Central memory CD4-positive, alpha-beta T cell (primary cell): ENCODE measurements at places on chromosomes 6 and 20.

GRCh38 chr6:110049696-110050439, 71.8 kb downstream of the GPR6 start:
- DNase-seq = no peak

DNA sequence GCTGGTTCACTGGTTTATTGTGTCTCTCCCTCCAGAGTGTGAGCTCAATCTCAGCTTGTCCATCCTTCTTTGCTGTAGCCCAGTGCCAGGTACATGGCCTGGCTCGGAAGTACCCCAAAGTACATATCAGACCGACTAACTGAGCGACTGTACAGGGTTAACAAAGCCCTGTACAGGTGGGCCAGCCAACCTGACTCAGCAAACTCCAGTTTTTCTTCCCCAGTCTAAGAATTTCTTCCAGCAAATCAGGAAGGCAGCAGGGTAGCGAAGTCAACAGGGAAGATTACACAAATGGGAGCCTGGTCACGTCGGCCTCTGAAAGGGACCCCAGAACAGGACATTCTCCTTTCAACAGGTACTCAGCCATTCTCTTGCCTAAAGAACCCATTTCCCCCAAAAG, 31.3 kb downstream of the ZMYND8 start:
- no peak for DNase-seq

DNA sequence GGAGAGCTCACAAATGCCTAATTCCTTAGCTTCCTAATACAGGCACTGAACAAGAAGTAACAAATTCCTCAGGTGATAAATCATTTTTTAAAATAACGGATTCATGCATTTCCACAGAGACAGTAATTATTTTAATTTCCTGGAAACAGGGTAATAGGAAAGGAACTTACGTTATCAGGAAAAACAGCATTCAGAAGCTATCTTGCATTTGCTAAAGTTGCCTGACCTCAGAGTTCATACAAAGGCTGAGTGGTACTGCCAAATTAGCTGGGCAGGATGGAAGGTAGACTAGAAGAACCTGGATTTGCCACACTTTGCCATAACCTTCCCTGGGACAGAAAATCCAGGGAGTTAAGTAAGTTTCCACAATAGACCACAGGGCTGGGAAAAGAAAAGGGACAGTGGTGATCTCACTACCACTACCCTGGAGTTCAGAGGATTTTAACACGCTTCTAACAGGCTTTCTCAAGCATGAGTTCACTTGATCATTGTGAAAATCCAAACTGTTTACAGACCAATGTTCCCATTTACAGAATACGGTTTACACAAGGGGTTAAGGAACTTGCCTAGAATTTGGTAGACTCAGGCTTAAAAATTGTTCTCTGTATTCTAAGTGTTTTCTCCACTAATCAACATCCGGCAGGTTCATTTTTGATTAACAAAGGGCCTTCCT, 57.0 kb downstream of the KIF13A start:
- no peak for DNase-seq

DNA sequence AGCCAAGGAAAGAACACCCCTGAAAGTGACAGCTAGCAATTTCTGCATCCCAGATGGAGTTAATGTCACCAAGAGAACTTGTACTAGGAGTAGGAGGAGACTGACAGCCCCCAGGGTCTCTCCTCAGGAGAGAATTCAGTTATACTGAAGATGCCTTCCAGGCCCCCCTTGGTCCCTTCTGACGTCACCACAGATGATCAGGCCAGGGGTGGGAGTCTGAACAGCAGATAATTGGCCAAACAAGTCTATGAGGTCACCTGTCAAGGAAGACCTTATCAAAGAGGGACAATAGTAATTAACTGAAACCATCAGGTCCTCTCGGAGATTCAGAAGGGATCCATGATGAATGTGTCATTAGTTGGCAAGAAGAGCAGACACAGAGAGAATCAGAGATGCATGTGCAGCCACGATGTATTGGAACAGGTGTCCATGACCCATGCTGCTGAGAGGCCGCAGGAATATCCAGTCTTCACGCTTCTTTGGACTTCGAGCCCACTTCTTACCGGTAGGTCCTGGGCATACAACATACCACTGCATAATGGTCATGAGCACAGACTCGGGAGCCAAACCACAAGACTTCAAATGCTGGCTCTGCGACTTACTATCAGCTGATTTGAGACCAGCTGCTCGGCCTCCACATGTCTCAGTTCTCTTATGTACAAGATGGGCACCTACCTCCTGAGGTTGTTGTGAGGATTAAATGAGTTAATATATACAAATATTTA, 10.2 kb downstream of the TRIM10 start:
- no peak for DNase-seq

- no peak for DNase-seq
These were observed 125.1 kb downstream of the MYLK4 start for GRCh38 chr6:2625581-2625980.

DNA sequence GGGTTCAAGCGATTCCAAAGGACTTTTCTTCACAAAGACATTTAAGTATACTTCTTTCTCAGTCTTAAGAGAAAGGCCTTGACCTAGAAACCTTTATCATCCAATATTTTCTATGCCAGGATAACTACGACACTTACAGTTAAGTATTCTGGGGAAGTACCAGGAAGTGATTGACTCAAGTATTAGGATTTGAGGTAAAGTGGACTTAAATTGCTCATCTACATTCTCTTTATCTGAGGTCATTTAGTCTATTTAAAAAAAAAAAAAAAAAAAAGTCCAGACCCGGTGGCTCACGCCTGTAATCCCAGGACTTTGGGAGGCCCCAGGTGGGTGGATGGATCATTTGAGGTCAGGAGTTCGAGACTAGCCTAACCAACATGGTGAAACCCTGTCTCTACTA, 114.7 kb downstream of the ZFAND3 start:
- no peak for DNase-seq

GRCh38 chr6:73388433-73388799, 6.2 kb upstream of the DDX43 start:
- DNase-seq = no peak

DNA sequence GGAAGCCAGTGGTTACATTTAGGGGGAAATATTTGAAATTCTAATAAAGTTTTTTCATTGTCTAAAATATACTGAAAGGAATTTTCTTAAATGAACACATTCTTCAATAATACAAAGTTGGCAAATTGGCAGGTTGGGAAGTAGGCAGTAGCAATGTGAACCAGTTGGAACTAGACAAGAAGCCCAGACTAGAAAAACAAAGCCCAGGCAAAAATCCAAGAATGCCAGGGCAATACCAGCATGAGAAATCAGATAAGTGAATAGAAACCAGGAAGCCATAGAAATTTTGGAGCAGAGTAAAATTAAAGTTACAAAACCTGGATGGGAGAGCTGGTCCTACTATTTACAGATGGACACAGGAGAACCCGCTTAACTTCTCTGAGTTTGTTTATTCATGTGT, 52.2 kb downstream of the TPBG start:
- no peak for DNase-seq

DNA sequence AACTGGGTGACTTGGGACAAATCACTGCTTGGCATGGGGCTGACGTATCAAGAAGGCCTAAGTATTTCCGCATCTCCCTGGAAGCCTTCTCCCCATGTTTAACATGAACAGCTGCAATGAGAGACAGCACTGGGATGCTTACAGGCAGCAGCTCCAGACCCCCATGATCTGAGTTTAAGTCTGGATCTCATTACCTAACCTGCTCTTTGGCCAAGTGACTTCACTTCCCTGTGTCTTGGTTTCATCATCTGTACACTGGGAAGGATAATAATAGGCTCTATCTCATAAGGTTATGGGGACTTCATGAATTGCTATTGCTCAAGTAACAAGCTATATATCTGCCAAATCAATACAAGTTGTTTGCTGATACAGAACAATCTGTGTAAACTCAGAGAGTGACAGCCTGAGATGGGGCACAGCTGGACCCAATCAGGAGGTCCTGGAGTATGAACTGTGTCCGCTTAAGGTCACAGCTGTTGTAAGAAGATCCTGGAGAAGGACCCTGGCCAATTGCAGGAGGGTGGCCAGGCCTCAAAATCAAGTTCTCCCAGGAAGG, 56.0 kb downstream of the TGM2 start:
- no peak for DNase-seq

GRCh38 chr20:34876406-34877282, at the start of gene ACSS2:
Gene ACSS2, plus strand, starts transcription at chr20:34876612. Its CDS starts 34 bp downstream, at chr20:34876646.
- DNase-seq = peak; percentile 88

- no peak for DNase-seq
These were observed 176.9 kb upstream of the SALL4 start for GRCh38 chr20:51979226-51979625.

DNA sequence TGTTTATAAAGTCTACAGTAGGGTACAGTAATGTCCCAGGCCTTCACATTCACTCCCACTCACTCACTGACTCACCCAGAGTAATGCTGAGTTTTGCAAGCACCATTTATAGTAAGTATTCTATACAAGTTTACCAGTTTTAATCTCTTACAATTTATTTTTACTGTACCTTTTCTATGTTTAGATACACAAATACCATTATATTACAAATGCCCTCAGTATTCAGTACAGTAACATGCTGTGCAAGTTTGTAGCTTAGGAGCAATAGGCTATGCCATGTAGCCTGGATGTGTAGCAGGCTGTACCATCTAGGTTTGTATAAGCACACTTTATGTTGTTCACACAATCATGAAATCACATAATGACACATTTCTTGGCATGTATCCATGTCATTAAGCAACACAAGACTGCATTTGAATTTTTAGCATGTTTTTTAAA, 673.6 kb downstream of the CD109 start:
- DNase-seq = no peak

GRCh38 chr6:16911088-16911487, 149.8 kb upstream of the ATXN1 start:
- no peak for DNase-seq

DNA sequence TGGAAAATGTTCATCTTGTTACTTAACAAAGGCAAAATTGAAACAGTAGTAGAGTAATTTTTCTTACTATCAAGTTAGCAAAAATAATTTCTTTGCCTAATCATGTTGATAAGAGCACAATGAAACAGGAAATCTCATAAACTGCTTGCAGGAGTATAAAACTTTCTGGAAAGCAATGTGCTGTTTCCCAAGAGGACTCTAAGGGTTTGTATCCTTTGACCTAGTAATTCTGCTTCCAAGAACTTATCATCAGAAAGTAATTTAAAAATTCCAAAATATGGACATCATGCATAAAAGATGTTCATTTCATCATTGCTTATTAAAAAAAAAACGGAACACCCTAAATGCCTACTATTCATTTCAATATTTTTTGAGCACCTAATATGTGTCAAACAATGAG, 46.1 kb upstream of the TNFAIP3 start:
- DNase-seq = no peak

DNA sequence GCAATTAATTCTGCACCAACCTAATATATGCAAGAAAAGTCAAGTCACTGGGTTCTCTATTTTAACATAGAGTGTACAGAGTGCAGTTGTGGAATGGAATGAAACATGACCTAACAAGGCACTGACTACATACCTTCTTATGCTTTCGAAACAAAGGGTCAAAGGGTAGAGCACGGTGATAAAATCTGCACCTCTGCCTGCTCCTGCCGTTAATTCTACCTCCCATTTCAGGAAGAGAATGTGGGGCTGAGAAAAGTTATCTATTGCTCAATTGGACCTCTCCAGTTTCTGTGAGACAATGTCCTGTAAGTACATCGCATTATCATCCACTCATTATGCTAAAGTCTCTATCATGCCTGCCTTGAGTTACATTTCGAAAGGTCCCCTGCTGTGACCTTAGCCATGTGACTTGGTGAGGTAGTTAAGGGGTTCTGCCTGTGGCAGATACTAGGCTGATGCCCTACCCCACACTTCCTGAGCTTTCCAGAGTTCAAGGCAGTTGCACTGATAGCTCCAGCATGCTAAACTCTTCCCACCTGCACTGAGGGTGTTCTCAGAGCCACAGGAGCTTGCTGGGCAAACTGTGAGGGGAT, 14.0 kb upstream of the MOCS1 start:
- DNase-seq = no peak

DNA sequence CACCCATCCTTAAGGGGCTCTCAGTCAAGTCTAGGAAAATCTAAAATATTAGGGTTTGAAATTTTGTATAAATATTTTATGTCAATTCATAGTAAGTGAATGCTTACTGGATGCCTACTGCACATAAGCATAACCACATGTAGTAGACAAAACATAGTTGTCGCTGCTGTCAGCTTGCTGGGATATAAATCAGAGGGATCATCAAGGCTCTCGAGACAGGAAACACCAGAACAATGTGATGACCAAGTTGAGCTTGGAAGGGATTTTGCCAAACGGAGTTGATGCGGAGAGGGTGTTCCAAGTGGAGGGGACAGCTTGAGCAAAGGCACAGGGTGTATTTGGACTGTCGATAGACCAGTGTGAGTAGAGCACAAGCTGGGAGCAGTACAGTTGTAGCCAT, 105.8 kb upstream of the SUPT3H start:
- no peak for DNase-seq

DNA sequence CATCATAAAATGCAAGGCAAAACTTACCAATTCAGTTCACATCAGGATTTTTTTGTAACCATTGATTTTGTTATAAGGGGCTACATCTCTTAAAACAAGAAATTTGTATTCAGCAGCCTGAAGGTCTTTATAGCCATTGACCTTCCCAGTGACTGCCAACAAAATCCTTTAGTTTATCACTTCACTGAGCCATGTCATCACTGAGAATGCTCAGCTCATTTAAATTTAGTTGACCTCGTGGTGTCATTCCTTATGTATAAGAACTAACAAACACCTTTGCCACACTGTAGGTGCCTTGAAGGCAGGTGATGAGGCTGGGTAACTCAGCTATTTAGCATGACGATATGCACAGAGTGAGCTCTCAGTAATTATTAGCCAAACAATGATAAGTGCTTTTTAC, 77.7 kb downstream of the GRM1 start:
- no peak for DNase-seq

GRCh38 chr20:54219751-54220426, 12.0 kb downstream of the PFDN4 start:
- DNase-seq = no peak

- DNase-seq = no peak
These were observed 128.2 kb downstream of the FRK start for GRCh38 chr6:115932481-115932880.

GRCh38 chr6:34374069-34374468, 18.4 kb downstream of the NUDT3 start:
- DNase-seq = no peak

DNA sequence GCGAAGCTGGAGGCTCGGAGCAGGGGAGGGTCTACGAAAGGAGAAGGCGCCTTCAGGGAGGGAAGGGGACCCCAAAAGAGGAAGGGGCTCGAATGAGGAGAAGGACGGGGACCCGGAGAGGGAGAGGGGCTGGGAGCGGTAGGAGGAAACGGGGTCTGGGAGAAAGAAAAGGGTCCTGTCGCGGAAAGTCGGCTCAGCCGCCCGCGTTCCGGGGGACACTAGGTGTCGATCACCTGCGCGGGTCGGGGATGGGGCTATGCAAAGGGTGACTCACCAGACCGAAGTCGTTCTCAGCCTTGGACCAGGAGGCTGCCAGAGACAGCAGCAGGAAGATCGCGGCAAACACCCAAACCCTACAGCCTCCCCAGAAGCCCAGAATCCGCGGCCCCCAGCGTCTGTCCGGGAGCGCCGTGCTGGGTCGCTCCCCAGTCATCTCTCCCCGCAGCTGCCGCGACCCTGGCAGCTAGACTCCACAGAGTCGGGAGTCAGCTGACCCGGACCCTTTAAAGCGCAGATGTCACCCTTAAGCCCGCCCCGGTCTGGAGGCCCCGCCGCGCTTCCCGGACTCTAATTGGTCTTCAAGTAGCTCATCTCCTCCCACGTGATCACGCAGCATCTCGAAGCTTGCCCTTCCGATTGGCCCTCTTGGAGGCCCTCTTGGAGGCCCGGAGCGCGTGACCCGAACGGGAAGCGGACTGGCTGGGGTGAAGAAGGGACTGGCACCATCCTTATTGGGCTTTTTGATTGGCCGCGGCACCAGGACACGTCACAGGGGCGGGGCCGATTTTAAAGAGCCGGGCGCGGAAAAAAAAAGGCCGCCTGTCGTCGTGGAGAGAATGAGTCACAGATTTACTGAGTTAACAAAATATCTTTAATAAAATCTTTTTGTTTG, at the start of gene NEU1:
Gene NEU1 (minus strand): TSS at position 478 of the 892 bp plus-strand sequence. CDS start 45 bp downstream, at position 433.
- DNase-seq = peak; percentile 100
